ENCODE measurements at places on chromosomes 2 and 18. TPM values are rescaled to one million over a fixed set of nuclear protein-coding genes. Genes with fewer than 3 reads are reported as not detected.
A peak's percentile ranks its signal among the peaks of the same experiment; 100 is the strongest.

GRCh38 chr2:21268878-21269224 lies 145.1 kb downstream of the TDRD15 start:
- DNase-seq, result no peak

Gene GALNT5
- not detected for total RNA-seq

GRCh38 chr2:112074506-112074905 lies 19.4 kb downstream of the TMEM87B start:
- no peak for DNase-seq

- DNase-seq, result peak; percentile 53
Observed at GRCh38 chr2:66443979-66444861, 9.3 kb downstream of the MEIS1 start.

- DNase-seq, result no peak
Observed at GRCh38 chr2:57450170-57450569, 596.4 kb upstream of the VRK2 start.

Gene PROKR1
- not detected for total RNA-seq

- no peak for DNase-seq
Observed at GRCh38 chr2:175580652-175581051, 399.1 kb upstream of the ATP5MC3 start.

GRCh38 chr2:233384015-233384414 lies 29.7 kb downstream of the DGKD start:
- no peak for DNase-seq

Gene FOXD4L1
- 0.23 TPM for total RNA-seq

GRCh38 chr2:188598551-188598950 lies 306.9 kb downstream of the GULP1 start:
- DNase-seq, result no peak

DNA sequence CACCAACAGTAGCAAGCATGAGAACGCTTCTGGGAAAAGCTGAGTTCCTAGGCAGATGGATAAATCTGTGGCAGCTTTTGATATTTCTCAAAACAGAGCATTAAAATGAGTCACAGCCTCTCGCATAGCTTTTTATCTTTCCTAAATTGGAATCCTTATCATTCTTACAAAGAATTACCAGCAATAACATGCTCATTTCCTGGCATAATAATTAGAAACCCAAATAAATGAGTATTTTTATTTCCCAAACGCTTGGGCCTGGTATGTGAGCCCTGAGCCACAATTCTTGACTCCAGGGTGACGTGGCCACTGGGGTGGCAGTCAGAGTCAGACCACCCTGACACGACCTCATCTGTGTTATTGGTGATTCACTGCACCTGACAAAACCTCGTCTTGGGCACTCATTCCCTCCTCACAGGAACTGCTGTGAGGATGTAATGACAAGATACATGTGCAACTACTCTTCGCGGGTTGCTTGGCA lies 210.7 kb downstream of the ARL4C start:
- DNase-seq, result peak; percentile 18

Gene STARD6
- not detected for total RNA-seq

DNA sequence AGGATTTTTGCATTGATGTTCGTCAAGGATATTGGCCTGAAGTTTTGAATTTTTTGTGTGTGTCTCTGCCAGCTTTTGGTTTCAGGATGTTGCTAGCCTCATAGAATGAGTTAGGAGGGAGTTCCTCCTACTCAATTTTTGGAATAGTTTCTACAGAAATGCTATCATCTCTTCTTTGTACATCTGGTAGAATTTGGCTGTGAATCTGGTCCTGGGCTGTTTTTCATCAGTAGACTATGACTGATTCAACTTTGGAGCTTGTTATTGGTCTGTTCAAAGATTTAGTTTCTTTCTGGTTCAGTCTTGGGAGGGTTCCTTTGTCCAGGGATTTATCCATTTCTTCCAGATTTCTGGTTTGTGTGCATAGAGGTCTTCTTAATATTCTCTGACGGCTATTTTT lies 166.7 kb downstream of the ST6GAL2 start:
- no peak for DNase-seq

- no peak for DNase-seq
Observed at GRCh38 chr2:45614871-45615415, 3.9 kb upstream of the SRBD1 start.

- DNase-seq, result no peak
Observed at GRCh38 chr2:221779614-221780067, 207.5 kb upstream of the EPHA4 start.

DNA sequence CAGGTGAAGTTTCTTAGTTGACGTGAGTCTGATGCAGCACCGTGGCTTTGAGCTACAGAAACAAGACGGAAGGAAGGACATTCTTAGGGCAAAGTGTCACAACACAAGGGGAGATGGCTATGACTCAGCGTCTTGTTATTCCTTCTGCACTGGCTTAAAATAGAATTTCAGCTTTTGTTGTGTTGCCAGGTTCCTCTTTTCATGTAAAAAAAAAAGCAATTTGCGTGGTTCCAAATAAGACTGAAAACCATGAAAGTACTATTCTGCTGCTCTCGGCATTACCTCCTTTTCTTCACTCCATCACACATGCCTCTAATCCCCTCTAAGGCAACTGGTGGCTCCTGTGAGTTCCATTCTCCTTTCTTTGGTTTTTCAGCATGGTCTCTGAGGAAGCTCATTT lies 150.1 kb downstream of the ANTXR1 start:
- no peak for DNase-seq

Gene PLB1
- total RNA-seq, result 2.7 TPM

Gene POU3F3
- total RNA-seq, result not detected

Gene PCARE
- total RNA-seq, result 0.20 TPM

Gene PDE1A
- 9.5 TPM for total RNA-seq

DNA sequence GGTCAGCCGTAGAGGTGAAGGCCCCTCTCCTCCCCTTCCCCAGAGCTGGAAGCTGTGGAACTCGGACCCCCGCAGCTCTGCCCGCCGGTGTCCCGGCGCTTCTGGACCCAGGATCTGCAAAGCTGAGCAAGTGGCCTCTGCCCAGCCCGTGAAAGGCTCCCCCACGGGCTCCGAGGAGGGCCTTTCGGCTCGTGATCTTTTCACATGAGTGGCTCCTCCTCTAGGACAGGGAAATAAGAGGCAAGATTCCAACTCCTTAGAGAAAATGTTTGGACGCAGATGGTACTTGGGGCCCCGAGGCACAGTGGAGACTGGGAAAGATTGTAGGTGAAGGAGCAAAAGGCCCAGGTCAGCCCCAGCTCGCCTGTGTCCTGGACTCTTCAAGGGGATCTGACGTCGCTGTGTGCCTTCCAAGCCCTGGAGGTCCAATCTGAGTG lies 48.2 kb upstream of the SP3 start:
- peak; percentile 74 for DNase-seq

DNA sequence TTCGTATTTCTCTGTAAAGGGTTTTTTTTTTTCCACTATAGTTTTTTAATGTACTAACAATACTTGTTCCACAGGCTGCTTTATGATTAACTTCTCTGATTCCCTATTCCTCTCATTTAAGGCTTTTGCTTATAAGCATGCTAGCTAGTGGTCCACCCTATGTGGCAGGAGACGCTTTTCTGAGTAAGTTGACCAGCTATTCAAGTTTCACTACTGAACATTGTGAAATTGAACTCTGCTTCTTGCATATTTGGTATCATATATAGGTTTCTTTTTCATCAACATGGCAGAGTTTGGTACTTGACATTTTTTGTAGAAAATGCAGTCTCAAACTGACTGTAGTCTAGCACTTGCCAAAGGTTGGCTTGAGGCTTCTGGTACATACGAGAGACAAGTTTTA lies 74.2 kb downstream of the OTX1 start:
- DNase-seq, result no peak

Gene MDH1B
- 1.3 TPM for total RNA-seq

- DNase-seq, result no peak
Observed at GRCh38 chr2:57460396-57461276, 586.0 kb upstream of the VRK2 start.

Gene CPLX4
- total RNA-seq, result not detected

Gene AGXT
- 0.25 TPM for total RNA-seq

DNA sequence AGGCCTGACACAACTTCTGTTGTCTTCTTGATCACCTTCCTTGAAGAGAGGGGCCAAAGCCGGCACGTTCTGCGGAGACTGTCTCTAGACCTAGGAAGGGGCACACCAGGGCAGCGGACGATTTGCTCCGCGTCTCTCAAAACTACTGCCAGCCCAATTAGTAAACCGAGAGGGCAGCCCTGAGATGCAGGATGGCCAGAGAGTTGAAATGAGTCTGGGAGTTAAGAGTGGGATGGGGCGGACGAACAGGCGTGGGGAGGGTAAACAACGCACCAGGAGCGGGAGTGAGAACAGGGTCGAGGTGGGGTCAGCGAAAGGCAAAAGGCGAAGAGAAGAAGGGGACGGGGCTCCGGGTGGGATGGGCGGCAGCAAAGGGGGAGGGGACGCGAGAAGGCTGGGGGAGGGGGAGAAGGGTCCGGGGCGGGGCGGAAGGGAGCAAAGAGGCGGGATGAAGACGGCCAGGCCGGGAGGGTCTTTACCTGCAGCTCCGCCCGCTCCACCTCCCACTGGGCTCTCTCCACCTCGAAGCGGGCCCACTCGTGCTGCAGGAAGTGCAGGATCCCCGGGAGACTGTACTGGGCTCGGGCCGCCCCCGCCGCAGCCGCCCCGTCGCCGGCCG lies 476 bp downstream of the STRN start:
- DNase-seq, result no peak

Gene FAM237A
- total RNA-seq, result not detected

- no peak for DNase-seq
Observed at GRCh38 chr2:148917431-148917830, 42.4 kb downstream of the KIF5C start.

DNA sequence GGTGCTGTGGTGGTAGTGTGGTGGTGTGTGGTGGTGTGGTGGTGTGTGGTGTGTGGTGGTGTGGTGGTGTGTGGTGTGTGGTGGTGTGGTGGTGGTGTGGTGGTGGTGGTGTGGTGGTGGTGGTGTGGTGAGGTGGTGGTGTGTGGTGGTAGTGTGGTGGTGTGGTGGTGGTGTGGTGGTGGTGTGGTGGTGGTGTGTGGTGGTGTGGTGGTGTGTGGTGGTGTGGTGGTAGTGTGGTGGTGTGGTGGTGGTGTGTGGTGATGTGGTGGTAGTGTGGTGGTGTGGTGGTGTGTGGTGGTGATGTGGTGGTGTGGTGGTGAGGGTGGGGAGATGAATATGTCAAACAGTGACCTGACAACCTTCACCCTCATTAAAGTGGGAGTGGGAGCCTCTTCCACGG lies 55.6 kb upstream of the DLGAP1 start:
- DNase-seq, result no peak

DNA sequence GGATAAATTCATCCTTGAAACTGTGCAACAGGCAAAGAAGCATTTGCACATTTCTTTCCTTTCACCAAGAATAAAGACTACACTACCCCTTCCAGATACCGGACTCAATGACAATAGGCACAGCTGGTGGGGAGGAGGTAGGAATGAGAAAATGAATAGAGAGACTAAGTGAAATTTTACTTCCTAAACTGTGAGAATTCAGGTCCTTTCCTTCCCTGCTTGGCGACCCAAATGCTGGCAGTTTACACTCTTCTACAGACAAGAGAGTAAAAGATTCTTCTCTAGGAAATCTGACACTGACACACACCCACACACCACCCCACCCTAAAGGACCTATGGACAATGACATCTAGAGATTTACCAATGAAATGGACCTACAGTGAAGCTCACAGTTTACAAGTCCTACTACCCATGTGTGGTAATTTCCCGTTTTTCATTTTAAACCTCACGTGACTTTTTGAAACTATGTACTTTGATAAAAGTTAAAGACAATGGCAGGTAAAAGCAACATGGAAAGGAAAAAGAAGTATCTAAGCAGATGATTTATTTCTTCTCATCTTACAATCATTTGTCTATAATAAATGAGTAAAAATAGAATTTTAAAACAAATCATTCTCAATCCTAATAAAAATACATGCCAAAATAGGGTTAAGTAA lies 27.9 kb downstream of the REV1 start:
- DNase-seq, result no peak

DNA sequence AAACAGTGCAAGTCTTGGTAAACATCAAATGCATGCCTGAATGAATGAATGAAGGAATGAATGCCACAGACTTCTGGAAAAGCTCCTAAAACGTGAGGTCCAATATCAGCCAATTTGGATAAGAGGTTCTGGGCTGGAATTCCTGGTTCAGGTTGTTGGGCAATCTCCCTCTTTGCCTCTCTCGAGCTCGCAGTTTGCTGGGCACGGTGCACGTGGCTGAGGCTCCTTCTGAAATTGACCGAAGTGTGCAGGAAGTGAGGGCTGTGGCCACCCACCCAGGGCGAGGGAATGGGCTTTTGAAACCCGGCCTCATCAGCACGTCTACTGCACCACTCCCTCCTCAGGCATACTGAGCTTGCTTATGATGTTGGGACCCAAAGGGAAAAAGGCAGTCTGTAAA lies 288.8 kb upstream of the HS6ST1 start:
- DNase-seq, result peak; percentile 25

GRCh38 chr2:157364257-157364974 lies 38.8 kb upstream of the ERMN start:
- DNase-seq, result no peak

- DNase-seq, result peak; percentile 49
Observed at GRCh38 chr2:119011162-119011909, 69.3 kb downstream of the MARCO start.

DNA sequence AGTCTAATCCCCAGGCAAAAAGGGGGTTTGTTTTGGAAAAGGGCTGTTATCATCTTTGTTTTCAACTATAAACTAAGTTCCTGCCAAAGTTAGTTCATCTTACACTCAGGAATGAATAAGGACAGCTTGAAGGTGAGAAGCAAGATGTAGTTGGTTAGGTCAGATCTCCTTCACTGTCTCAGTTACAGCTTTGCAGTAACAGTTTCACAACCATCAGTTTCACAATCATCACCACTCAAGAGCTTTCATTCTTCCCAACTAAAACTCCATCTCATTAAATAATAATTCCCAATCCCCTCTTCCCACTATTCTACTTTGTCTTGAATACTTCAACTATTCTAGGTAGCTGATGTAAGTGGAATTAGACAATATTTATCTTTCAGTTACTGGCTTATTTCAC lies 200.9 kb downstream of the NYAP2 start:
- DNase-seq, result no peak

GRCh38 chr18:274313-274712 lies 6.5 kb upstream of the THOC1 start:
- no peak for DNase-seq

Gene ASB18
- not detected for total RNA-seq

GRCh38 chr2:64024259-64024949 lies 5.2 kb upstream of the VPS54 start:
- DNase-seq, result no peak

Gene PER2
- total RNA-seq, result 27.4 TPM

DNA sequence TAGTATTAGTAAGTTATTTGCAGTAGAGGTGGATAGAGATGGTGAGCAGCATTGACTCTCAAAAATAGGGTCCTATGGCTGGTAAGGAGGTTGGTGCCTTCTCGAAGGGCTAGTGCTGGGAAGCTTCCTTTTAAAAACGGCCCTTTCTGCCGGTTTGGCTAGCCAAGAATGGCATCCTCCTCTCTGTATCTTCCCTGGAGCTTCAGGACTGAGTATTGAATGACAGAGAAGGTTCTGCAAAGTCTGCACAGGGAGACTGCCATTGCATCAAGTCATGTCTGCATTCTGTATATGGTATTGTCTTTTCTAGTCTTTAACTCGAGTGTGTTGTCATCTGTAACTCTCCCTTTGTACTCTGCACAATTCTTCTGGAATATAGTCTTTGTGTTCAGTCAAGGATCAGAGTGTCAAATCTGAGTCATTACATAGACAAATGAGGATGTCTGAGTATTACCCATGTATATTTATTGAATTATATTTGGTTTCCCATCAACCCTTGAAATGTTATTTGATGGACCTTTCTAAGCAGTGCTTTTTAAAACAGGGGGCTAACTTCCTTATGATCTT lies 1.1 kb downstream of the LDLRAD4 start:
- DNase-seq, result no peak

All from ovary (tissue), 10 donors.